ENCODE measurements at places on chromosomes 4 and X. TPM values are rescaled to one million over a fixed set of nuclear protein-coding genes. Genes with fewer than 3 reads are reported as not detected.

Gene DGKK
- not detected for total RNA-seq

Gene PWWP3B
- not detected for total RNA-seq

Gene MSANTD1
- total RNA-seq, result 0.38 TPM

Gene SATL1
- not detected for total RNA-seq

GRCh38 chr4:122221322-122221721 is 69.2 kb downstream of the BLTP1 start:
- DNase-seq, result no peak

DNA sequence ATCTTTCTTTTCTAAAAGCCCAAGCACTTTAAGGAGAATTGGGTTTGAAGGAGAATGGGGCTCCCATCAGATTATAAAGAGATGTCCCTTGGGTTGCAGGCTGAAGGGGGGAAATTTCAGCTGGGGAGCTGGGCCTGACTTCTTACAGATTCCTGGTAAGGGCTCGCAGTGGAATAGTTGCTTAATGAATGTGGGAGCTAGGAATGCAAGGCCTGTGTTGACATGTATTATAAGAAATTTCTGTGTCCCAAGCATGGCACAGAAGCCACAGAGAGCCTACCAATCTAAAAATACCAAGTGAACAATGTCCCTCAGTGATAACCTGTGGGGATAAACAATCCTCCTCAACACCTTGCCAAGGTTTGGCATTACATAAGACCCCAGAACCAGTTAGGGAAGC is 39.3 kb upstream of the WNK3 start:
- DNase-seq, result no peak

GRCh38 chrX:138191998-138192397 is 519.5 kb downstream of the FGF13 start:
- DNase-seq, result no peak

Gene CT45A3
- not detected for total RNA-seq

GRCh38 chrX:106201502-106202178 is 33.5 kb downstream of the PWWP3B start:
- no peak for DNase-seq

Gene TSPAN6
- total RNA-seq, result 0.07 TPM

DNA sequence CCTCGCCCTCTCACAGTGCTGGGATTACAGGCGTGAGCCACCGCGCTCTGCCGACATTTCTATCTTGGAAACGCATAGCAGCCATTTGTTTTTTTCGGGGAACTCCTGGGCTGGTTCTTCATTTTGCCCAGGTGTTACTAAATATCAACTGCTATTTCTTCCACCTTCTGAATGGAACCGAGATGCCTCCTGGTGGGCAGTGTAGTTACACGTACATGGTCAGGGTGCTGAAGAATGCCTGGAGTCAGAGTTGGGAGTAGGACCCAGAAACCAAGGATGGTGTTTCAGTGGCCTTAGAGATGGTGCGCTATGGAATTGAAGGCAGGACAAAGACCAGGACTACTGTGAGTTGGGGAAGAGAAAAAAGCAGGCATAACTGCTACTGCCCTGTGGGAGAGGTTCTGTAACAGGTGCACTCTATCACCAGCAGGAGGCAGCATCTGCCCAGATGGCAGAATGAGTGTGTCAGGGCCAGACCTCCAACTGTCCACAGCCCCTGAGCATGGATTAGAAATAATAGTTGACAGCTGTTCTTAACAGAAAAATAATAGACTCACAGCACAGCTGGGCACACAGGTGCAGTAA is 81.7 kb downstream of the ZC4H2 start:
- DNase-seq, result no peak

Gene BEND2
- not detected for total RNA-seq

DNA sequence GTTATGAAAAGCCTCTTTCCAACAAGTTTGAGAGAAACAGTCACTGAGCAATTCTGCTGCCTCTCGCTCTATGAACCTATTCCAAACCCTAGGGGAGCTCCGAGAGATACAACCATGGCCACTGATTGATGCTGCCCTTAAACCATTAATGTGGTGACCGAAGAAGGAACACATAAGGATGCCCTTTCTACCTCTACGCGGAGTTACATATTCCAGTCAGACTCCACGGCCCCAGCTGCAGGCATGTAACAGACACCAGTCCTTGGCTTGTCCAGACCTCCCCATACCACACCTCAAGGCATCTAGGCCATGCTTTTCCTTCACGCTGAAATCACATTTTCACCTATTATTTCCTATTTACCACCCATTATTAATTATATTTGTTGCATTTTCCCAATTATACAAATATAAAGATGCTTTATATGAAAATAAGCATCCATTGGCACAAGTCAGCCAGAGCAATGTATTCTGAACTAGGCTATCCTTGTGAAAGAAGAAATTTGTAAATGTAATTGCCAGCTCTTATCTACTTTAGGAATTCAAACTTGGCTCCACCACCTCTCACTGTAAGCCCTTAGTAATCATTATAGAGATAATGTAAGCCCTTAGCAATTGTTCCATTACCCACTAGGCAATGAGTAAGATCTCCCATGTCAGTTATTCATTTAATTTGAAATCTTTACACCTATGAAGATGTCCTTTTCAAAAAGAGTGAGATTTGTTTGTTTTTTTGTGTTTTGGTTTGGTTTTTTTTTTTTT is 338.4 kb downstream of the NR3C2 start:
- DNase-seq, result no peak

GRCh38 chr4:13912966-13913365 is 285.4 kb upstream of the BOD1L1 start:
- DNase-seq, result no peak

- DNase-seq, result no peak
Observed at GRCh38 chr4:39614487-39615162, 24.0 kb downstream of the SMIM14 start.

DNA sequence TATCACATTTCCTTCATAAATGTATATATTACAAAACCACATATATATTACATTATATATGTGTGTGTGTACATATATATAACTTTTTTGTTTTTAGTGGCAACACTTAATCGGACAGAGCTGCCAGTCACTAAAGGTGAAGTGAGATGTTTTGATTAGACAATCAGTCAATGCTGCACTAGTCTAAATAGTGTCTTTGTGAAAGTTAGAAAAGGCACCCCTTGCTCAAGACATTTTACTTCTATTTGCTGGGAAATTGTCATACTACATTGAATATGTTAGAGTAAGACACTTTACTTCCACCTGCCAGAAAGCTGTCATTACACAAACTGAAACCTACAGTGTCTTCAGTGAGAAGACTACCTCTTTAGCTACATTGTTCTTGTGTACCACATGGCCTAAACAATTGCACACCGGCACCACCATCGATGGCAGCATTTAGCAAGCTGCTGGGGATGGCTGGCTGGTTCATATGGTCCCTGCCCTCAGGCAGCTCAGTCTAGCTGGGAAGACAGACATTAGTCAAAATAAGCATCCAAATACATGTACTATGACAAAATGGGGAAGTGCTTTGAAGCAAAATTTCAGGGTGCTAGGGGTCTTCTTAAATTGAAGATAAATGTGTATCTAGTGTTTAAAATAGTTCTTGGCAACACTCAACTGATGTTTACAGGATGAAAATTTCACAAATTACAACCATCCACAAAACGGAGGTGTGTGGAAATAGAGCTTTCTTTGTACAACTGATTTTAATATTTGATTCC is 148.1 kb upstream of the GATB start:
- no peak for DNase-seq

Measured in CD8-positive, alpha-beta memory T cell (primary cell).